ENCODE measurements at places on chromosomes 12 and 14.

DNA sequence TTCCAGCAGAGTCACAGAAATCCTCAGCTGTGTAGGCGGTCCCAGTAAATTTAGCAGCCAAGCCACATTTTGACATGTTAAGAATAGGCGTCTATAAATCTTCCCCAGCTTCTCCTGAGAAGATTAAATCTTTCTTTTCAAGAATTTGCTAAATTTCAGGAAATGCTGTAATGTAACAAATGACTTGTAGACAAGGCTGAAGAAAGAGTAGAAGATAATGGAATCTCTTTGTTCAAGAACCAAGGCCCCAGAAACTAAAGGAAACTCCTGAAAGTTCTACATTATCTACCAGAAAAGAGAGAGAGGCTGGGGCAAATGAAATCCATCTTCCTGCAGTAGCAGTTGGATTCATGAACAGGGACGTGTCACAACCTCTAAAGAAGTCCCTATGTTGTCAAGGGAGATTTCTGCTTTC lies 760.3 kb downstream of the NOVA1 start:
- DNase-seq: no peak

DNA sequence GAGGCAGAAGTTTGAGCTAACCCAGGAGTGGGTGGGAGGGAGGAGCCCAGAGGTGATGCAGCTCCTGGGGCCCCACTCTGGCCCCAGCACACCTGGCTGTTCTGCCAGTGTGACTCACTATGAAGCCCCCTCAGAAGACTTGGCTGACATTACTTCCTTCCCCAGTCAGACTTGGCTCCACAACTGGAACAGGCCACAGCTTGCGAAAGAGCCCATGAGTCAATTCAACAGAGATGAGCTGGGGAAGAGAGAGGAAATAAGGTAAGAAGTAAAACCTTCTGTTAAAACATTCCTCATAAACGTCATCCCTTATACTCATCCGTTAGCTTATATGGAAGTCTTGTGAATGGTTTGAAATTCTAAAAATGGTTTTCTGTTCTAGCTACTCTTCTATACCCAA lies 245.9 kb downstream of the ADAMTS20 start:
- no peak for DNase-seq

DNA sequence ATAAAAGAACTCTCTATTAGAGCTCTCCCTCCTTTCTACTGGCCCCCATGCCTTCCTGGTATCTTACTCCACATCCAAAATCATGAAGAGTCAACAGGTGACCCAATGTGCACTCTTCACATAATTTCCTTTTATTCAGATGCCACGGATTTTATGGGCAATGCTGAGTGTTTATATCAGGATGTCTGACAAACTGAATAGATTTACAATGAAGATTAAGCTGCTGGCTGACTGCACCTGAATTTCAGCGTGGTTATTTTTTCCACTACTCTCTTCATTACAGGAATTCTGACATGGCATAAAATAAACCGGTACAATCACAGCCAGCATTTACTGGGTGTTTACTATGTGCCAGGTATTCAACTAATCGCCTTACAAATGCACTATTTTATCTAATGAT lies 29.4 kb upstream of the CERS5 start:
- DNase-seq: peak; percentile 24

- no peak for DNase-seq
These were observed 168.4 kb downstream of the SOX5 start for GRCh38 chr12:23781118-23781517.

DNA sequence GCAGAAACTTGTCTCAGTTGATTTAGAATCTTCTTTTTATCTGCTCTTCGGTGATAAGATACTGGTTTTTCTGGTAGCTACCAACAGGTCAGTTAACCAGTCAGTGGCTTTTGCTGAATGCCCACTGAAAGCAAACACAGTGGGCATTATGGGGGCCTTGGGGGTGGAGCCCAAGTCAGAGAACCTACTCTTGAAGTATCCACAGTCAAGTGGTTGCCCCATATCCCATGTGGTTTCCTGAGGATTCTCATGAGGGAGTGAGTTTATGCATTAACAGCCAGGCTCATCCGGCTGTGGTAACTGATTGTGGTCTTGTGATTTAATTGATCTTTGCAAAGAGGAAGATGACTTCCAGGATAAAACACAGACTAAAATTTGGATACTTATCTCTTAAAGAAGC lies 83.7 kb downstream of the ST8SIA1 start:
- DNase-seq: no peak

DNA sequence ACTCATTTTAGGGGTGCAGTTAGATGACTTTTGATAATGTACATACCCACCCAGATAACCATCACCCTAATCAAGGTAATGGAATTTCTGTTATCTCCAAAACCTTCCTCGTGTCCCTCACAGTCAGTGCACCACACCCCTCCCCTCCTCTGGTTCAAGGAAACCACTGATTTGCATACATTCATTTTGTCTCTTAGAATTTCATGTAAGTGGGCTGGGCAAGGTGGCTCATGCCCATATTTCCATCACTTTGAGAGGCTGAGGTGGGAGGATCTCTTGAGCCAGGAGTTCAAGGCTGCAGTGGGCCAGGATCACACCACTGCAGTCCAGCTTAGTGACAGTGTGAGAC lies 15.7 kb downstream of the ADIPOR2 start:
- DNase-seq: no peak

DNA sequence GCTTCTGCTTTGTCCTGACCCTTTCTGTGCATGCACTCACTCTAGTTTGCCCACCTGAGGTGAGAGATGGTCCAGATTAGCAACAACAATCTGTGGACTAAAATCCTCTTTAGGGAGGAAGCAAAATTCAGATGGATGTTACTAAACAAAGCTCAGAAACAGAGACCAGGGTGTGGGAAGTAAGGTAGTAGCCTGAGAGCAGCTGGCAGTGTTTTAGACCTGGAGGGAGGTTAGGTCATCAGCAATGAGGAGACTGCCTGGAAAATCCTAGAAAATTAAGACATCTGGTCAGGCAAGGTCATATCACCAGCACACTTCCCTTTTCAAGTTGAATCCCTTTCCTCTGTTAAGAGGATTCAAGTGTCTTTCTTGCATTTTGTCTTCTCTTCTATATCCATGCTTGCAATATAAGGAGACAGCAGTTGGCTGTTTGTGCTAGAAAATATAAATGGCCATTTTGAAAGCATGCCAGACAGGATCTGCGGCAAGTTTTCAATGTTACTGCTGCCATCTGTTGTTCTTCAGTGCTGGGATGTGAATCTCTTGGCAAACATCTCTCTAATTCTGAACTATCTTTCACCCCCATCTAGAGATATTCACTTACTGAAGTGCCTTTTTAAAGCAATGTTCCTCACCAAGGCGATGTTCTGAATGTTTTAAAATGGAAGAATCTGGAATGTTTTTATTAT lies 266.4 kb downstream of the NAV3 start:
- peak; percentile 68 for DNase-seq

- no peak for DNase-seq
These were observed 22.7 kb upstream of the DHRS2 start for GRCh38 chr14:23613242-23614070.

All from NCI-H69 (cell line).